Left kidney (tissue), 8 donors: ENCODE measurements at places on chromosomes 7 and 10. TPM values are rescaled to one million over a fixed set of nuclear protein-coding genes. Genes with fewer than 3 reads are reported as not detected.

DNA sequence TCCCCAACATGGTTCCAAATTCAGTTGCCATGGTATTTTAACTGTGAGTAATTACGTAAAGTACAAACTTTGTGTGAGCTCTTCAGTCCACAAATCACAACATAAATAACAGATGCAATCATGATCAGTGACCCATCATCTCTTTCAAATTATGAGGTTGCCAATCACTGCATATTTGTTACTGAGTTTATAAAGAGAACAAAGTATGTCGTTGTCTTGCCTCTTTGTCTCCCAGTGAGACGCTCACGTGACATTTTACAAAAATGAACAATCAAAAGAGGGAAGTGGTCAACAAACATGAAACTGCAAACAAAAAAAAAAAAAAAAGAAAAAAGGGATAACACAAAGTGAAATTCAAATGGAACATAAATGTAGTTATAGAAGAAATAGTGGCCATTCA, 122.7 kb upstream of the PDSS1 start:
- DNase-seq: no peak

DNA sequence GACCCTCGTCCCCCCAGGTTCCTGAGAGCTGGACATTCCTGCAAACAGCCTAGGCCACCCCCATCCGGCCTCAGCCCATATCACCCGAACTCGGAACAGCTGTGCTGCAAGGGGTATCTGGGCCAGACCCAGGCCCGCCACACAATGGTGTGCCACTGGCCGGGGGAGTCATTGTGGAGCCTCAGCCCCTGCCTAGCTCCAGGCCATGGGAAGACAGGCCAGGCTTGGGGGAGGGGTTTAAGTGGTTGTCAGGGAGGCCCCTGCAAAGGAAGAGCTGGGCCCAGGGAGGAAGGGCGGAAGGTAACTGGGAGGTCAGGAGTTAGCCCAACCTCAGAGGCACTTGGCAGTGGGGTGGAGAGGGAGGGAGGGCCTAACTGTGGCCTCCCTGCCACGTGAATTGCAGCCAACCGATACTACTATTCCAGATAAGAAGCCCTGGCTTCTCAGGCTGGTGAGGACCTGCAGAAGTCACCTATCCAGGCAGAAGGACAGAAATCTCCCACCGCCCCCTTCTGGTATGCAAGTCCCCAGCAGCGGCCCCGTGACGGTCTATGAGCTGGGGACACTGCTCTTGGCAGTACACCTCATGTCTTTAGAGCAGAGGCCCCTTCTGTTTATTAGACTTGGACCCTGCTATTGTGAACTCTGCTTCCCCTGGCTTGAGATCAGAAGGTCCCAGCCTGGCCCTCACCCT, 26.8 kb downstream of the VSIR start:
- DNase-seq: no peak

DNA sequence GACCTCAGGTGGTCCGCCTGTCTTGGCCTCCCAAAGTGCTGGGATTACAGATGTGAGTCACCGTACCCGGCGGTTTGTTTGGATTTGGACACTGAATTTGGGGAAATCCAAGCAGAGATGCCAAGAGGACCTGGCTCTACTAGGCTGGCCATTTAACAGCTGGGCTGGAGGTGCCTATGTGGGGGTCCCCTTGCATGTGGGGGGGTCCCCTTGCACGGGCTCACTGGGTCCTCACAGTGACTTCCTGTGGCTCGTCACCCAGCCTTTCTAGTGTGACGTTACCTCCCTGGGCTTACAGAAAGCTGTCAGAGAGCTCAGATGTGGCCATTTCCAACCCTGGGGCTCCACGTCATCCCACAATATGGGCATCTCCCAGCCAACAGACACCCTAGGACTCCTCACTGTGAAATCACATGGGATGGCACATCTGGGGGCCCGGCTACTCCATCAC, 49.3 kb upstream of the GNA12 start:
- DNase-seq: no peak

VGF gene
- 0.20 TPM for polyA plus RNA-seq

CAV1 gene
- polyA plus RNA-seq: 27.3 TPM

- DNase-seq: no peak
Observed at GRCh38 chr10:126315494-126316177, 72.6 kb downstream of the ADAM12 start.

DNA sequence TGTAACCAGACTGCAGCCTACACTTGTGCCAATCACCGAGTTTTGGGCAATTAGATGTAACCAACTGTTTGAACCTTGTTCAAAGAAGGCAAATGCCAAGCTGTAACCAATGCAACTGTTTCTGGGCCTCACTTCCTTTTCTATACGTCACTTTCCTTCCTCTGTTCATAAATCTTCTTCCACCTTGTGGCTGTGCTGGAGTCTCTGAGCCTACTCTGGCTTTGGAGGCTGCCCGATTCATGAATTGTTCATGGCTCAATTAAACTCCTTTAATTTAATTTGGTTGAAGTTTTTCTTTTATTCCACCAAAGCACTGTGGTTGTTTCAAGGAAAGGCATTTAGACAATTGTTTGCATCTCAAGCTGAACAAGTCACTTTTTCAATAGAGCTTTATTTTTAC, 43.5 kb upstream of the UCN3 start:
- DNase-seq: no peak

GRCh38 chr7:133958822-133959221, 168.3 kb upstream of the LRGUK start:
- no peak for DNase-seq

DNA sequence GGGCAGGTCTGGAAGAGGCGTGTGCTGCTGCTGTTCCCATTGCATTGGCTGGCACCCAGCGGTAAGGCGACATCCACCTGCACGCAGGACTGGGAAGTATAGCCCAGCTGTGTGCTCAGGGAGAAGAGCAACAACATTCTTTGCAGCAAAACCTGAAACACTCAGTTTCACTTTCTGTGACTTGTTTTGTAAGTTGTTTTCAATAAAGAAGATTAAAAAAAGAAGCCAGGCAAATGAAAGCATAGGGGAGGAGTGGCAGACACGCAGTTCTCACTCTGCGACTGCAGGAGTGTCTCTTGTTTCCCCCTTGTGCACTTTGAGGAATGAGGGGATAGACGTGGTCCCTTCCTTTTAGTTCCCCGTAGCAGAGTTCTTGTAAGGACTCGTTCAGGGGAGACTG, 5.8 kb downstream of the FBH1 start:
- DNase-seq: no peak

DNA sequence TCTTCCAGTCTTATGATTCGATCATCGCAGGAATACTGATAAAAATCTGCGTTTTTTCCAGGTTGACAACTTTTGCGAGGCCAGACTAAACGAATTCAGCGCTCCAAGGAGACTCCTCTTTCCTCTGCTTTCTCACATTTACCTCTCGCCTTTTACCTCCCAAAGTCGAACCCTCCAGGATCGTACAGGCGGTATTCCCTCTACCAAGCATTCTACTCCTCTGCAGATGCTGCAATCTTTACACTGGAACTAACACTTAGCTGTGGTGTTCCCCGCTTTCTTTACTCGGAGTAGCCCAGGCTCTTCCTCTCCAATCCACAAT, 449 bp downstream of the NUDT5 start:
- DNase-seq: no peak

DNA sequence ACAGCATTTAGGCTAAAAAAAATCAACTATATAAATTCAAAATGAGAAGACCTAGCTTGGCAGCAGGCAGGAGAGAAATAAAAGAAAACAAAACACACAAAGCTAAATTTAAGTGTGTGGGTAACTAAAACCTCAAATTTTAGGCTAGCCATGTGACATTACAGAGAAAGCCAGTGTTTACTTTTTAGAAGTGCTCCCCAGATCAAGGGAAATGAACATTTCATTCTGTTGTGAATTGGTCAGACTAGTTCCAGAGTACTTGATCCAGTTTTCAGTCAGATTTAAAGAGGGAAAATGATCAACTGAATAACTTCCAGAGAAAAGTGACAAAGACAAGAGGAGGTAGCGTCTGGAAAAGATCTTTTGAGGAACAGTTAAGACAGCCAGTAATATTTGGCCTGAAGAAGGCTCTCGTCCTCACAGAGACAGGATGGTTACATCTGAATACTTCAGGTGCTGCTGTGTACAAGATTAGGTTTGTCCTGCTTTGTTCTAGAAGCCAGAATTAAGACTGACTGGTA, 563.4 kb downstream of the KCNMA1 start:
- DNase-seq: no peak

NMT2 gene
- 45.5 TPM for polyA plus RNA-seq

- DNase-seq: no peak
Observed at GRCh38 chr7:98251231-98251600, 816 bp downstream of the TECPR1 start.

PRPS1L1 gene
- not detected for polyA plus RNA-seq

- DNase-seq: no peak
Observed at GRCh38 chr7:7014827-7015595, 167.3 kb upstream of the C1GALT1 start.

DNA sequence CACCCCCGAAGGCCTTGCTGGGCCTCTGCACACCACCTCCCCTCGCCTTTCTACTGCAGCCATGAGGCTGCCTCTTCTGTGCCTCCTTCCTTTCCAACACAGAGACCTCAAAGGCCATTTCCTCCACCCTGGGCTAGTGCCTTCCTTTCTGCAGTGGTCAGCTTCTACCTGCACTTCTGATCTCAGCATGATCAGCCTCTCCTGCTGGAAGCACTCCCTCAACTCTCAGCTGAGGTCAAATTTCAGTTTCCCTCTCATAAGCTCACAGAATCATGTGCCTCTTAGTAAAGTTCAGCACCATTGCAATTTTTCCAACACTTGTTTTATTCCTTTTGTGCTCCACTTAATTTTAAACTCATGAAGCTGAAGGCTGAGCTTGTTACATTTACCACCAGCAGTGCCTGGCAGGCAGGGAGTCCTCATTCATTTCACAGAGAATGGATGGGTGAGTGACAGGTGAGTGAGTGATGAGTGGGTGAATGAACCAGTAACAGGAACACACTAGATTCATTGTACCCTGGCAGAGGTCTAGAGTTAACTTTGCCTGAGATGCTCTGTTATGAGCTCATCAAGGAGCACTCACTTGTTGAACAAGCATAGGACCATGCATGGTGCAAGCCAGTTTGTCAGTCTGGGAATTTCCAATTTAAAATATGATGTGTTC, 124.0 kb upstream of the PRSS58 start:
- DNase-seq: no peak

DNA sequence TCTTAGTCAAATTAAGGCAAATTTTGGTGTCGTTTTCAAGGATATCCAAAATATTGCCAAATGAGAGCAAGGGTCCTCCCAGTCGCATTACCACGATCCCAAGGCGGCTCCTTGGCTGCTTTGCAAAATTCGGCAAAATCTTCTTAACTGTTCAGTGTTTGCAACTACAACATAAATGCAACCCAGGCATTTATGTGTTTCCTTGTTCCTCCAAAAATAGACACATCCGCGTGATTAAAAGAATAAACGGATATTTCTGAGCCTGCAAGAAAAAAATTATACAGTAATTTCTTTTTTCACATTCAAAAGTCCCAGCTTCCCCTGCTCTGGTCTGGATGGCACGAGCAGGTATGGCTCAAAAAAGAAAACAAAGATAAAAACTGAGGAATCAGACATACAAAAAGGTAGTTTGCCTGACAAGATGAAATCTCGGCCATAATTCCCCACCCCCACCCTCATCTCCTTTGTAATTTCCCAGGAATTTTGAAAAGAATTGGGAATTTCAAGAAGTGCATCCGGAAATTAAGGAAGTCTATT, 6.0 kb downstream of the SKIDA1 start:
- peak; percentile 41 for DNase-seq

FXYD4 gene
- polyA plus RNA-seq: not detected

SPDYE2 gene
- polyA plus RNA-seq: 14.8 TPM

CRHR2 gene
- polyA plus RNA-seq: 0.07 TPM

AOAH gene
- 1.7 TPM for polyA plus RNA-seq

OR6B1 gene
- not detected for polyA plus RNA-seq

DNA sequence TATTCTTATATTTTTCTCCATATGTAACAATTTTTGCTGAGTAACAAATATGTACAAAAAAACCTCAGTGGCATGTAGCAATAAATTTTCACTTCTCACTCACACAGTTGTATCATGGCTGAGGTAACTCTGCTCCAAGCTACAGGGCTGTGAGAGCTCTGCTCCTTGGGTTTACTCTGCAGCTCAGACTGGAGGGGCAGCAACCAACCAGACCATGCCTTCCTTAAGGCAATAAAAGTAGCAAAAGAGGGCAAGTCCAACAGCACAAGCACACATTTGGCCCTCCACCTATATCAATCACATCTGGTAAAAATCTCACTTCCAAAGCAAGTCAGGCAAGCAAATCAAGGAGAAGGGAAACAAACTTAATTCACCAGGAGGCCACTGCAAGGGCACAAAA, 102.9 kb downstream of the CRPPA start:
- no peak for DNase-seq

AKR1C1 gene
- polyA plus RNA-seq: 15.3 TPM

GRCh38 chr10:104309980-104310978, 28.0 kb downstream of the ITPRIP start:
- no peak for DNase-seq

SEMA4G gene
- polyA plus RNA-seq: 63.0 TPM

GNG11 gene
- polyA plus RNA-seq: 38.1 TPM

NEURL1 gene
- 1.6 TPM for polyA plus RNA-seq

DNA sequence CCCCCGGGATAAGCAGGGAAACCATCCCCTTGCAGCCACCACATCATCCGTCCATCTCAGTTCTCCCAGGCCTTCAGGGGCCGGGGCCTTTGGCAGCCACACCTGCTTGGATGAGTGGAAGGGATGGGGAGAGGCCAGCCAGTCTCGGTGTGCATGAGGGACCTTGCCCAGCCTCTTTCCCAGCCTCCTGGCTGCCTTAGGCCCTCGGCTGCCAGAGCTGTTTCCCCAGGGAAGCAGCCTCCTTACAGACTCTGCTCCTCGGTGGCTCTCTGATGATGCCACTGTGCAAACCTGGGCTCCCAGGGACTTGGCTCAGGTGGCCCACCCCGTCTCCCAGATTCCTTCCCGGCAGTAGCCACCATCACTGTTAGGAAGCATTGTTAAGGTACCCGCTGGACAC, 14.7 kb downstream of the FGF8 start:
- no peak for DNase-seq

DNA sequence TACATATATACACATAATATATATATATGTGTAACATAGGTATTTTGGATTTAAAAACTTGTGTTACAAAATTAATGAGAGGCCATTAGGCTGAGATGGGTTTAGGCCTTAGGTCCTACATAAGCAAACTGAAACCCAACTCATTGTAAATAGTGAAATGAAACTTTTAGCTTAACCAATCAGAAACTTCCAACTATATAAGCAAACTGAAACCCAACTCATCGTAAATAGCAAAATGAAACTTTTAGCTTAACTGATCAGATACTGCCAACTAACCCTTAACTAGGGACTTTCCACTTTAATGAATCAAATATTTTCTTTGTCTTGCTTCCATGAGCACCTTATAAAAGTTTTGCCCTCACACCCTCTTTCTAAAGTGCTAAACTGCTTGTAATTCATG, 17.3 kb upstream of the SAMD9L start:
- DNase-seq: no peak

- DNase-seq: no peak
Observed at GRCh38 chr10:62095181-62096122, 173.2 kb downstream of the RTKN2 start.

PDZD7 gene
- polyA plus RNA-seq: 3.3 TPM

- no peak for DNase-seq
Observed at GRCh38 chr7:124399941-124400340, 365.7 kb downstream of the GPR37 start.

GRCh38 chr7:44212018-44212417, 11.2 kb downstream of the YKT6 start:
- no peak for DNase-seq

OR9A2 gene
- not detected for polyA plus RNA-seq

GRCh38 chr7:117669818-117670217, 190.0 kb downstream of the CFTR start:
- no peak for DNase-seq

TRIM74 gene
- polyA plus RNA-seq: 2.0 TPM

ALOX5 gene
- 3.5 TPM for polyA plus RNA-seq

SUN1 gene
- 163 TPM for polyA plus RNA-seq
